ENCODE measurements at places on chromosomes 6 and 20. TPM values are rescaled to one million over a fixed set of nuclear protein-coding genes. Genes with fewer than 3 reads are reported as not detected.

SLC52A3 gene
- not detected for total RNA-seq

MTG2 gene
- total RNA-seq: 3.1 TPM

ARMC12 gene
- total RNA-seq: 0.10 TPM

CTAGE9 gene
- not detected for total RNA-seq

PRIM2 gene
- total RNA-seq: 11.3 TPM

SLC22A7 gene
- total RNA-seq: not detected

OLIG3 gene
- total RNA-seq: not detected

GCNT2 gene
- 6.8 TPM for total RNA-seq

DZANK1 gene
- total RNA-seq: 0.84 TPM

ASIP gene
- 1.3 TPM for total RNA-seq

OR2B6 gene
- not detected for total RNA-seq

GTF3C6 gene
- total RNA-seq: 16.5 TPM

KIF25 gene
- total RNA-seq: not detected

RNF114 gene
- 186 TPM for total RNA-seq

ECT2L gene
- total RNA-seq: not detected

MKKS gene
- total RNA-seq: 1.3 TPM

SCRT2 gene
- total RNA-seq: not detected

FAM184A gene
- total RNA-seq: 2.3 TPM

EGFL8 gene
- total RNA-seq: 0.73 TPM

ANKEF1 gene
- total RNA-seq: 0.84 TPM

UBE2V1 gene
- total RNA-seq: 114 TPM
